Suppressor macrophage (primary cell): ENCODE measurements at places on chromosomes 5 and 9.
A peak's percentile ranks its signal among the peaks of the same experiment; 100 is the strongest.

GRCh38 chr9:126147186-126147935 is 179.3 kb upstream of the MVB12B start:
- DNase-seq, result no peak

DNA sequence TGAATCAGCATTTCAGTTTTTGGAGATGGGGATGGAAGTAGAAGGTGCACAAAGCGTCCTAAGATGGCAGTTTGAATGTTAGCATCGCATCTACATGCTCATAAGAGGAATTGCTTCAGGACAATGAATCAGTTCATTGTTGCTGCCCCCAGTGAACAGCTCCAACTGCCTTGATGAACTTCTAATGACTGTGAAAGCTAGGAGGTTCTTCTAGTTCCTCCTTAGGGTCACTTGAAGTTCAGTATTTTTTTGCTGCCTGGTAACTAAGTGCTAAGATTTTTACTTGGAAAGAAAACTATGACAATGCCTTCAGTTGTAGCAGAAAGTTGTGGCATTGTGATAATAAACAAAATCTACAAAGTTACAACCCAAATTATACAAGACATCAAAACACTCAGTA is 271.6 kb downstream of the RAB3C start:
- peak; percentile 14 for DNase-seq

DNA sequence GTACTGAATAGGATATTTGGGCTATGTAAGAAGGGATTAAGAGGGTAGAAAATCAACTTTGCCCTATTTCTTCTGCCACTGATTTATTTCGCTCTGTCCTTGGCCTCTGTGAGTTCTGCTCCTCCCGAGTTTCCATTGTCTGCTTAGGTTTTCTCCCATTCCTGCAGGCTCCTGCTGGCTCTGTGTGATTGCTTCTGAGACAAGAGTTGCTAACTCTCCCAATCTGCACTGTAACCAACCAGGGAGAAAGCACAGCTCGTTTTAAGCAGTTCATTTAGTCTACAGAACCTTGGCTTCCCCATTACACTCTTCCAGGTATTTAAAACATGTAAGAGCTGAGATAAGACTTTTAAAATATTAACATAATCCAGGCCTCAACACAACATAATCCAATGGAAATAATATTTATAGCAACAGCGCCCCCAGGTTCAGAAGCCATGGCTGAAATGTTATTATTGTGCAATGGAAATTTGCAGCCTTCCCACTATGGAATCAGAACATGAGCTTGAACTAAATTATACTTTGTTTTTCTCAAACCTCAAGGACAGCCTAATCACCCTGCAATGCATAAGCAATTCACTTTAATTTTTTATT is 203.5 kb downstream of the ERCC6L2 start:
- no peak for DNase-seq

GRCh38 chr5:75536147-75536546 is 24.5 kb downstream of the POLK start:
- DNase-seq, result no peak

DNA sequence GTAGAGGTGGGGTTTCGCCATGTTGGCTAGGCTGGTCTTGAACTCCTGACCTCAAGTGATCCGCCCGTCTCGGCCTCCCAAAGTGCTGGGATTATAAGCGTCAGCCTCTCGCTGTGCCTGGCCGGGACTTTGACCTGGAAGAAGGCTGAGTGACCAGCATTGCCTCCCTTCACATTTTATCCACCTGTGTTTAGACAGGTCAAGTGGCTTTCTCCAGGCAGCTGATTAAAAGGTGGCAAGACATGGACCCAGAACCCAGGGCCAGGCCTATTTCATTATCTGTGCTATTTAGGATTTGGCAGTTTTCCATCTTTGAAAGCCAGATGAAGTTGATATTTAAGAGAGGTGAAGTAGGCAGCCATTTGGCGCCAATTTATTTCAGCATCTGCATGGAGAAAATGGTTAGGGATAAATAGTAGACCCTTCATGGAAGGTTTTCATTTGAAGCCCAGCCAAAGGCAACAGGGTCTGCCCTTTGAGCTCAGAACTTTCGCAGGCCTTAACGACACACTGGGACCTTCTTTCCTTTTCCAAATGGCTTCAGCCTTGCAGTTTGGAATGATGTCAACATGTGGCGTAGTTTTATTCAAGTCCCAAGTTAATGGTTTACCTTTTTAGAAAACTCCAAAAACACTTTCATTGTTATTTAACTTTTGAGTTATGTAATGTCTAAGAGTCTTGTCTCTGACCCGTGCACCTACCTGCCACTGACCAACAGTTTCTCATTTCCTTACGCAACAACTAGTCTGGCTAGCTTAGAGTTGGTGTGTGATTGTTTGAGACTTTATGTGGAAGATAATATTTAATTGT is 8.4 kb downstream of the DAPK1 start:
- no peak for DNase-seq

DNA sequence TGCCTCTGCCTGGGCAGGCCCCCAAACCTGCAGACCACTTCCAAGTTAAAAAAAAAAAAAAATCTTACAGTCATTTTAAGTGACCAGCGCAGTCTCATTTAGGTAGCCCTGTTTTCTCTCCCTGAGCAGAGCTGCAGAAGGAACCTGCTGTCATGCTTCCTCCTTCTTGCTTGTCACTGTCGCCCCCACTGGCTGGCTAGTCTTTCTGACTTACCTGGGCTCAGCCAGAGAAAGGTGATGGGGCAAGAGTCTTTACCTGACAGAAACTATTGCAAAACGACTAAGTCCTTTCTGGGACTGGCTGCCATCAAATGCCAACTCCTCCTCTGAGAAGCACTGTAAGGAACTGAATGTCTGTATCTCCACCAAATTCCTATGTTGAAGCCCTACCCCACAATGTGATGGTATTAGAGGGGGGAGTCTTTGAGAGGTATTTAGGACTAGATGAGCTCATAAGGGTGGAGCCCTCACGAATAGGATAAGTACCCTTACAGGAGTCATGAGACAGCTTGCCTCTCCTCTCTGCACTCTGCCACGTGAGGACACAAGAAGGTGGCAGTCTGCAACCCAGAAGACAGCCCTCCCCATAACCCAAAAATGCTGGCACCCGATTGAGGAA is 58.4 kb upstream of the SHC3 start:
- DNase-seq, result no peak

DNA sequence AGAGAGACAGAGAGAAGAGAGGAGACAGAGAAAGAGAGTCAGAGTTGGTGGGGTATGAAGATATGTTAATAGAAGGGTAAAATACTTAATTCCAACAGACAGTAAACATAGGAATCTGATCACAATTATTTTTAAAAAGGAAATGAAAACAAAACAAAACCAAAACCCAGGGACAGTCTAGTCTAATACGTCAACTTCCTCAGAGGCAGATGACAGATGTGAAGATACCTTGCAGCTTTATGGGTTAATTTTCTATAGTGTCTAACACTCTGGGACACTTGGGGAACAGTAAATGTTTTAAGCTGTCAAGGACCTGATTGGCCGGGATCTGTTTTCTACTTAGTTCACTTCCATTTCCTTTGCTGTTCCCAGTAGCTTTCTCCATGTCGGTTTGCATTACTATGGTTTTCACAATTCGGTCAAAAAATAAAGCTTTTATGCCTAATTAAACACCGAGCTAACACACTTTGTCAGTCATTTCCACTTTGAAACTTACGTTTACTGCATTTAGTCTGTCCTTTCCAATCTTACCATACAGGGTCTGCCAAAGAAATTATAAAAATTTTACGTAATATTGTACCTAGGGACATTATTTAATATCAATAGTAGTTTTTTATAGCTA is 216.5 kb downstream of the MCTP1 start:
- DNase-seq, result no peak

DNA sequence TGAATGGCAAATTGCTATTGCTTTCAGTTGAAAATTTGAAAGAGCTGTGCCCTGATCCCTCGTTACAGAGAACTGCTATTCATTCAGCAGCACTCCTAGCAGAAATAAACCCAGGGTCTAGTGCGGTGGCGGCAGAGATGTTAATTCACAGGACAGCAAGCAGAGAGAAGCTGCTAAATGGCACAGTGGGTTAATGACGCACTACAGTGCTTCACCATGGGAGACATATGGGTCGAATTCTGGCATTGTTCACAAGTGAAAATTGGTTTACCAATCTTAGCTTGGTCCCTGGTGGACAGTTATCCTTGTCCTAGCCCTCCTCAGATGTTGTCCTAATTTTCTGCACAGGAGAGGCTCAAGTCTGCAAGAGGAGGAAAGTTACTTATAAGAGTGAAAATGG is 807.4 kb downstream of the TLE1 start:
- no peak for DNase-seq

DNA sequence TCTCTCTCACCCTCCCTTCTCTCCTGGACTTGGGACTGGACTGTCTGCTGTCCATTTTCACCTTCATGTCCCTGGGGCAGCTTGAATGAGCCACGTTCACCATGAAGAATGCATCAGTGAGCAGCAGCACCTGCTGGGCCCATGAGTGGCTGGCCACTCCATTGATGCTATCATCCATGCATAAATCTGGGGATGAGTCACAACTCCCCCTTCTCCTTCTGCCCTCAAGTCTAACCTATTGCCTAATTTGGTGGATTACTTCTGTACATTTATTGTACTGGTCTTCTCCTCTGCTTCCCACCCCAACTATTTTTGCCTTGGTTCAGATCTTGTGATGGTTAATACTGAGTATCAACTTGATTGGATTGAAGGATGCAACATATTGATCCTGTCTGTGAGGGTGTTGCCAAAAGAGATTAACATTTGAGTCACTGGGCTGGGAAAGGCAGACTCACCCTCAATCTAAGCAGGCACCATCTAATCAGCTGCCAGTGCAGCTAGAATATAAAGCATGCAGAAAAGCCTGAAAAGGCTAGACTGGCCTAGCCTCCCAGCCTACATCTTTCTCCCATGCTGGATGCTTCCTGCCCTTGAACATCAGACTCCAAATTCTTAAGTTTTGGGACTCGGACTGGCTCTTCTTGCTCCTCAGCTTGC is 46.7 kb downstream of the GDNF start:
- DNase-seq, result peak; percentile 27

- DNase-seq, result no peak
Observed at GRCh38 chr5:141186897-141187512, at the start of gene PCDHB9. PCDHB9 (plus strand) TSS chr5:141187161; CDS start chr5:141187319, 158 bp downstream.

DNA sequence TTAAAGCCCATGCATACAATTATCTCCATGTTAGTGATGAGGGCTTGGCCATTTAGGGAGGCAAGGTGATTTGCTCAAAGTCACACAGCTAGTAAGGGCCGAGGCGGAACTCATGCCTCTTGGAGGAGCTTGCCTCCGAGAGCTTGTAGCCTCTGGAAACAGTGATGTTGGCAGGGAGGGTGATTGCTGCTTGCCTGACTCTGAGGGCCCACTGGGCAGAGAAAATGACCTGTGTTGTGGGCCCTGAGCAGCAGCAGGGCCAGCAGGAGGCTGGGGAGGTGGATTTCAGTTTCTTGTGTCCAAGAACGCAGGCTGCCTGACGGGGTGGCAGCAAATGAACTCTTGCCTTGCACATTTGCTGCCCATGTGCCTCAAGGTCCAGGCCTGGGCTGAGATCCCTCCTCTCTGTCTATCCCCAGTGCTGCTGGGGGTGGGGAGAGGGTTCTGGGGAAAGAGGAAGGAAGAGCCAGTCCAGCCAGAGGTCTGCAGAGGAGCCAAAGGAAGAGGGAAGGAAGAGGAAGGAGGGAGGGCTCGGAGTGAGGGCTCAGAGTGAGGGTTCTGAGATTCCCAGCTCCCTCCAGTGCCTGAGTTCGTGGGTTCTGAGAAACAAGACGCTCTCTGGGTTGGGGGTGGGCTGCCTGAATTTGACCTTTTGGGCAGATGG is 16.2 kb upstream of the PTGS1 start:
- DNase-seq, result peak; percentile 72

DNA sequence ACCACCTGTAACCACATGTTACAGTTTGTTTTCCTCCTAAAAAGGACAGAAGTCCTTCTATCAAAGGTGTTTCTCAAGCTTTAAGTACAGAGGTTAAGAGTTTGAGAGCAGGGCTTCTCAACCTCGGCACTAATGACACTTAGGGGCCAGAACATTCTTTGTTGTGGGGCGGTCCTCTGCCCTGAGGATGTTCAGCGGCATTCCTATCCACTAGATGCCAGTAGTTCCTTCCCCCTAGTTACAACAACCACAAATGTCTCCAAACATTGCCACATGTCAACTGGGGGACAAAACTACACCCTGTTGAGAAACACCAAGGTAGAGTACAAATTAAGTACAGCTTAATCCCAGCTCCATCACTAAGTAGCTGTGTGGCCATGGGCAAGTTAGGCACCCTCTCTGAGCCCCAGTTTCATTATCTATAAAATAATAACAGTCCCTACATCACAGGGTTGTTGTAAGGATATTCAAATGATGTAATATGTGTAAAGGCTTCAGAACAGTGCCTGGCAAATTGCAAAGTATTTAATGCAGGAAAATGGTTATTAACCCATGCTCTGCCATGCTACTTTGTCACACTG is 44.6 kb downstream of the PIP5K1B start:
- no peak for DNase-seq

GRCh38 chr5:20157089-20157488 is 169.1 kb upstream of the CDH18 start:
- no peak for DNase-seq

- DNase-seq, result no peak
Observed at GRCh38 chr5:135642488-135642870, 63.7 kb upstream of the CXCL14 start.
